Activated CD4-positive, alpha-beta T cell treated with anti-CD3 and anti-CD28 coated beads, Interleukin-2, amount 50 U/mL, for 24 hours (primary cell): ENCODE measurements at places on chromosomes 16 and 17.

DNA sequence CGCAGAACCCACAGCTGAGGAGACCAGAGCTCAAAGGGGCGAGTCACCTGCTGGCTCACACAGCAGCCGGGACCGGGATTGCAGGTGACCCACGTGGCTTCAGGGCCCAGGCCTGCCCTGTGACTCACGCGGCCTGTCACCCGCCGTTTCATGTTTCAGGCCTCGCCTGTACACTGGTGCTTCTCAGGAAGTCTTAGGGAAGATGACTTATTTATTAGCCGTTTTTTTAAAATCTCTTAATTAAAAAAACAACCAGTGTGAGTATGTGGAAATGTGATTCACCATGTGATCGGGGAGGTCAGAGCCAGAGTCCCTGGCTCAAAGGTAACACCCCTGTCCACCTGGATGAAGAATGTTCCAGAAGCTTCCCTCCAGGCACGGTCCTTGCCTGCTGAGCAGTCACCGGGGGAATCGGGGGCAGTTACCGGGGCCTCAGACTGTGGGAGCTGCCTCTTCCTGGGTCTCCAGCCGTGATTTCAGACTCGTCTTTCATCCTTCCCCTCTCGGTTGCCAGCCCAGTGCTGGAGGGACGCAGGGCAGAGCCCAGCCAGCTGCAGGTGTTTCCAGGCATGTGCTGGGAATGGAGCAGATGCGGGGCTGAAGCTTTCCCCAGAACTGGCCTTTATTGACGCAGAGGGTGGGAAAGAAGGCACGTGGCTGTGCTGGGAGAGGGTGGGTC lies 49.3 kb downstream of the CMIP start:
- DNase-seq, result no peak

- DNase-seq, result no peak
Measured at GRCh38 chr16:2756288-2757015, 4.0 kb downstream of the SRRM2 start.

DNA sequence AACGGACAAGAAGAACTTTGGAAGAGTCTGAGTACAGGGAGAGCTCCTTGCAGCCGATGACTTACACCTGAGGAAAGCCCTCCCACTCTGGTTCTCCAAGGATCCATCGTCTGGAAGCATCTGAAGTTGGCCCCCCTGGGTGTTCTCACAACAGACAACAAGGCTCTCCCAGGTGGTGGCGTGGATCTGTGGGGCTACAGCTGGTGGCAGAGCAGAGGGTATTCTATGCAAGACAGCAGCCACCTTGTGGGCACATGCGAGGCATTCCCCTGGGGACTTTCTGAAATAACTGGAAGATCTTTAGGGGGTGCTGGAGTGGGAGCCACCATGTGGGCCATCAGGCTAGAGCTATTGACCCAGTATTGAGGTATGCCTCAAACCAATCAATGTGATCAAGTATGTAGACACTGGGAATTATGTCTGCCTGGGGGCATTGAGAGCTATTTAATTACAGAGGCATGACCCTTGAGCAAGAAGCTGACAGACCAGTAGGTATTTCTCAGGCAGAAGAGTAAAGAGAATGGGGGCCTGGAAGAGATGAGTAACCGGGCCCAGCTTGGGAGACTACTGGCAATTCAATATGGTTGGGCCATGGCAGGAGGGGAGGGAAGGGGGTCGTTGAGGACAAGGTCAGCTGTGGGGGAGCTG lies 6.9 kb upstream of the KRT19 start:
- no peak for DNase-seq

GRCh38 chr17:82876149-82876548 lies 36.3 kb upstream of the ZNF750 start:
- no peak for DNase-seq

GRCh38 chr17:40516581-40517285 lies 15.3 kb upstream of the TNS4 start:
- peak; percentile 50 for DNase-seq

DNA sequence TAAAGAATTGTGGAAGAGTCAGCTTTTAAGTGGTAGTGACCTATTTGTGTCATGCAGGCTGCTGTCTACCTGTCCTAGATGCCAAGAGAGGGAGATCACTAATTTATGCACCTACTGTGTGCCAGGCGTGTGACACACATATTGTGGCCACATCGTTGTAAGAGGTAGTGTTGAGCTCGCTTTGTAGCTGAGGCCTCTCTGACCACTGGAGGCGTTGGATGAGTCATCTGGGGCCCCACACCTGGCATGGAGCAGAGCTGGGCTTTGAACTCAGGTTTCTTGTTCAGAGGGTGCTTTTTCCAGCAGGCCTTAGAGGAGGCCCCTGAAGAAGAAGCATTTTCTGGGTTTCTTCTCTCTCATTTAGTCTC lies 52.3 kb upstream of the LGALS9 start:
- DNase-seq, result peak; percentile 24

- no peak for DNase-seq
Measured at GRCh38 chr17:16377941-16378341, 3.0 kb upstream of the UBB start.

DNA sequence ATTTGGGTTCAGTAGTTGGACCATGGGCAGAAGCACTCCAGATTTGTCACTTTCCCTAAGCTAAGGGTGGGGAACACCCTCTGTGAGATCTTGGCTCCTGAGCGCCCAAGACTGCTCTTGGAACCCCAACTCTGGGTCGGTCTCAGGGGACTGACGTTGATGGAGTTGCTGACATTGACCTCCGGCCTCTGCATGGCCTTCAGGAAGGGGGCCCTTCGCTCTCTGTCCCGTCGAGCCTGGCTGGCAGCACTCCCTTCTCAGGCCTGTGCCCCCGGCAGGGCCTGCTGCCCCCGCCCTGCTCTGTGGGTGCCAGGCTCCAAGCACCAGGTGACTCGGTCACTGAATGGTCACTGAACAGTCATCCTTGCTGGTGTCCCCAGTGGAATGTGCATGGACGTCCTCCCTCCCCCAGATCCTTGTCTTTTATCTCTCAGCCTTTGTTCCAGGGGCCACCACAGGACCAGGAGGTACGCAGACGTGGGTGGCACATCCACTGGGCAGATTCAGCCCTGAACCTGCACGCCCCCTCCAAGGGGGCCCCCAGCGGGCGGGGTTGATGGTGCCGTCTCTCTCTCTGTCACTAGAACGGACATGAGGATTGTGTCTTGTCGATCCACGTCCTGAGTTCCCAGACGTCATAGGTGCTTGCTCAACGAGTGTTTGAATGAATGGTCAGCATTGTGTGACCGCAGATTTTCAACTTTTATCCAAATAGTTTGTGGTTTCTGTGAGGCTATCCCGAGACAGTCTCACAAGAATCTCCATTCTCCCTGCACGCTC lies 314.5 kb downstream of the SEC14L1 start:
- DNase-seq, result no peak

- DNase-seq, result no peak
Measured at GRCh38 chr17:46947216-46947615, 24.3 kb downstream of the GOSR2 start.

- no peak for DNase-seq
Measured at GRCh38 chr16:74064120-74064735, 232.4 kb upstream of the PSMD7 start.

DNA sequence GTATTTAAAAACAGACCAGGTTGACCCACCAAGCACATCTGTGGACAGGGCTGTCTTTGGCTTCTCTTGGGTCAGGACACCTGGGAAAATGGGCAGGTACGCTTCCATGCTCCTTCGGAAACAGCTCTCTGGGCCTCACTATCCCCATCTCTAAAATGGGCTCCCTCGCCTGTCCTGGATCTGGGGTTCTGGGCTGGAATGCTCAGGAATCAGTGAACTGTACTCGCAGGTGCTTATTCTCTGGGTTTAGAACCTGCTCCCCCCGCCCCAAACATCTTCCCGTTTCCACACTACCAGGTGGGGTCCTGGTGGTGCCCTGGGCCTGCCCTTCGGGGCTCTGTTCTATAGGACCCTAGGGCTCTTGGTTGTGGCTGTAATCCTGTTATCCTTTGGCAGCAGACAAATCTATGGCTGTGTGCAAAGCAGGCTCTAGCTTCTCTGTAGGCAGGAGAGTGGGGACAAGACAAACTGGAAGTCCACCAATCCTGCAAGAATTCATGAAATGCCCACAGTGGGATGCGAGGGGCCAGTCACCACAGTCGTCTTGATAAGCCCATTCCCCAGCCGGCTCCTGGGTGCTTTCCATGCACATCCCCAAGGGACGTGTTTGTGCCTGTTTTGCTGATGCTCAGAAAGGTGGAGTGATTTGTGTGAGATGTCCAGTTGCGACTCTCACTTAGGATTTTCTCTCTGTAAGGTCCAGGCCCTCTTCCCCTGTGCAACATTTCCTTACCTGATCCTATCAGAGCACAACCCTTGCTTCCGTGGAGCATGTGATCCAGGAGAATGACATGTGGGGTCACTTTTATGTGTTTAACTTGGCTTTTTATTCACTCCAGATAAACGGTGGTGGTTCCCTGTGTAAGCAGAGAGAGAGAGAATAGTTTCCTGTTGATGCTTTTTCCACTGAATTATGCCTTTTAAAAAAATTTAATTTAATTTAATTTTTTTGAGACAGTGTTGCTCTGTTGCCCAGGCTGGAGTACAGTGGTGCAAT lies 37.2 kb downstream of the HAPSTR1 start:
- DNase-seq, result no peak

DNA sequence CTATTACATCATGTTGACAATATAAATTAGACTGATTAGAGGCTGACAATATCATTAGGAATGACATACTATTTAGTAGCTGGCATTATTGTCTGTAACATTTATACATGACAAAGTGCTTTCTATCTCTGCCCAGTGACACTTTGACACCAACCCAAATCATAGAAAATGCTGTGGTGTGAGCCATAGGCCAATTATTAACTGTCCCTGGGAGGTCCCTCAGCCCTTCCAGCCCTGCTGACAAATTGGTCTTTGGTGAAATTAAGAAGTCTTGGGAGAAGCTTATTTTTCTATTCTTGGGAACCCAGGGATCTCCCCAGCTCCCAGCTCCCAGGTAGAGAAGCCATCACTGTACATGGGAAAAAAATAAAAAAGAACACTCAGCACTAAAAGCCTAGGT lies 179.6 kb downstream of the AIPL1 start:
- no peak for DNase-seq

- DNase-seq, result no peak
Measured at GRCh38 chr17:79269620-79270019, 195.0 kb downstream of the ENGASE start.

DNA sequence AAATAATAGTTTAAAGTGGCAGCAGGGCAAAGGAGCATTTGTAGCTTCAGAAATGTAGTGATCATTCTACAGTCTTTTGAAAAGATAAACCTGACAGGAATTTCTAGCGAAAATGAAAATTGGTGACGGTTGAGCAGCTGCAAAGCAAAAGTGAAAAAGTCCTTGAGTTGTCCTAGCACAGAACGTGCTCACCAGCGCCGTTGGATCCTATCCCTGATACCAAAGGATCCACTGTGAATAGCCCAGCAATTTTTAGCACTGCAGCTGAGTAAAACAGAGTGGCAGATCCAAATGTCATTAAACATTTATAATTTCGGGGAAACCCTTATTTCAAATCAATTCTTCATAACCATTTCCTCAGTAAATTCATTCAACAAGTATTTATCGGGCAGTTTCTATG lies 453.8 kb upstream of the HSBP1 start:
- no peak for DNase-seq

- DNase-seq, result no peak
Measured at GRCh38 chr17:36545077-36545464, 352 bp downstream of the GGNBP2 start.

GRCh38 chr16:21952793-21953540 lies at the start of gene UQCRC2:
UQCRC2 (plus strand) TSS chr16:21953361; CDS start chr16:21953424, 63 bp downstream.
- peak; percentile 83 for DNase-seq

DNA sequence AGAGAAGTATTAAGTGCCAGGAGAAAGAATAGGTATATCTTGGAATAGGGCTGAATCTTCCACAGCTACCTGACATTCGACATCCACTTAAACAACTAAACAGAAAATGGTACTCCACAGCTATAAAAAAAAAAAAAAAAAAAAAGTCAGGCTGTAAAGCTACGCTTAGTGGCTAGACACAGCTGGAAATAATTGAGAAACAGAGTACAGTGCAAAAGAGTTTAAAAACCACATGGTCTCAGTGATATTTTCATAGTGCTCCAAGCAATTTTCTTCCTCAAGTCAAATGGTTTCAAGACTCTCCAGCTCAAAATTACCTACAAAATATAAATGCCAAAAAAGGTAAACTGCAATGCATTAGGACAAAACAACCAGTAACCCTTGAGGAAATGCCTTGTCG lies 607.1 kb downstream of the KCNJ2 start:
- no peak for DNase-seq

GRCh38 chr16:85316944-85317343 lies 204.7 kb upstream of the CIBAR2 start:
- DNase-seq, result no peak

GRCh38 chr16:14364386-14365199 lies 265.5 kb downstream of the PARN start:
- DNase-seq, result no peak

- no peak for DNase-seq
Measured at GRCh38 chr16:67995423-67995822, 3.9 kb downstream of the DPEP2 start.

DNA sequence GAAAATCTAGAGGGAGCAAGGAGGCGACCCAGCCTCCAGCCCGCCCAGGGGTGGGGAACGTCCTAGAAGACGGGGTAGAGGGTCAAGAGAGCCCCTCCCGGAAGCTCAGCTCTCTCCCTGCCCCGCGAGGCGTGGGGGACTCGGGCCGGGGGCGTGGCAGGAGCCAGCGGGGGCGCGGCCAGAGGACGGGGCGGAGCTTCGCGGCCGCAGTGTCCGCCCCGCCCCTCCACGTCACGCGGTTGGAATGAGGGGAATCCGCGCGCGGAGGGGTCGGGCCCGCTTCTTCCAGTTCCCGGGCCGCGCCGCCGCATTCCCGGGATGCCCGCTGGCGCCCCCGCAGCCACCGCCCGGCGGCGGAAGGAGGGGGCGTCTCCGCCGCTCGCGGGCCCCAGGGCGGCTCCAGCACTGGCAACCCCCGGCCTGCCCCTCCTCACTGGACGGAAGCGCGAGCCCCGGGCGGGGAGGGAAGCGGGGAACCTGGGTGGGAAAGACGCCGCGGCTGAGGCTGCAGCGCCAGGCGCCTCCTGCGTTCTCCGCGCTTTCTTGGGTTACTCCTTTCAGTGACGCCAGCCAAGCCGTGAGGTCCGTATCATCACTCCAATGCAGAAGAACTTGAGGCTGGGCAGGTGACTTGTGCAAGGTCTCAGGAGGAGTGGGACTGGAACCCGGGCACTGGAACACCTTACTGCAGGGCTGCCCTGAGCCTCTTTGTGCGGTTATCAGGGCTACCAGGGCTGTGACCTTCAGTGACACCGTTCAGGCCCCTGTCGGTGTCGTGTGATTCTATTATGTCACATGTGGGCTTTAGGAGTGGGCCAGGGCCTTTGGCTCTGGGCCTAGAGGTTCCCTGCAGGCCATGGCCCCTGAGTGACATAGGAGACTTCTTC lies 4.3 kb downstream of the MYO1C start:
- peak; percentile 46 for DNase-seq

DNA sequence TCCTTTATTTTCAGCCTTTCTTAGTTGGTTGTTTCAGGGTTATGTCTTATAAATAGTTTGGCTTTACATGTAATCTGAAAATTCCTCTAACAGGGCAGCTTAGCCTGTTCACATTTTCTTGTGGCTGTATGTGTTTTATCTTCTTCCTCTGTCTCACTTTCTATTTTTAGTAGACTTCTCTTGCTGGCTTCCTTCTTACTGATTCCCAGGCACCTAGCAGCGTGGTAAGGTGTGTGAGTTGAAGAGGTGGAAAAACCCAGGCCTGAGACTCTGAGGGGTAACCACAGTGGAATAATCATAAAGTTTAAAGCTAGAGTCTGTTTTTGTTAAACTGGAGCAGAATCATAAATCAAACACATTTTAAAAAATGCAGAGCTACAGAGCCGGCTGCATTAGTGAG lies 190.9 kb downstream of the LGALS9B start:
- no peak for DNase-seq
